ENCODE measurements at places on chromosomes 4 and X. TPM values are rescaled to one million over a fixed set of nuclear protein-coding genes. Genes with fewer than 3 reads are reported as not detected.

GRCh38 chr4:165060938-165061337, 7.3 kb downstream of the TRIM75 start:
- DNase-seq, result no peak

Gene PNCK
- total RNA-seq, result 1.6 TPM

DNA sequence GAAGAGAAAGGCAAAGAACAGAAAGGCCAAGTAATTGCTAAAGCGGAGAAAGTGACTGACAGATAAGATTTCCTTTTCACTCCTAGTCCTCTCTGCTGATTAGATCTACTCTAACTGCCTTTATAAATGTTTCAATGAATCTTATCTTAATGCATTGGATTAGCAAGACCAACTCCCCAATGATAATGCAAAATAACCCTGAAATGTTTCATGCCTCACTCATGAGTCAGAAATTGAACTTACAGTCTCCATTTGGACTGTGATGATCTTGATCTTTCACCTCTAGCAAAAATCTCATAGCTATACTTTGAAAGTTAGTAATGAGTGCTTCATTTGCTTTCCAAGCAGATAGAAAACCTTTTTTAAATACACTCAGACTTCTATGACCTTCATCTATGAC, 26.5 kb downstream of the SLC10A7 start:
- DNase-seq, result no peak

Gene LAMP2
- 116 TPM for total RNA-seq

Gene ARMCX5
- total RNA-seq, result 7.4 TPM

- no peak for DNase-seq
These were observed 130.2 kb downstream of the HS3ST1 start for GRCh38 chr4:11298451-11298850.

DNA sequence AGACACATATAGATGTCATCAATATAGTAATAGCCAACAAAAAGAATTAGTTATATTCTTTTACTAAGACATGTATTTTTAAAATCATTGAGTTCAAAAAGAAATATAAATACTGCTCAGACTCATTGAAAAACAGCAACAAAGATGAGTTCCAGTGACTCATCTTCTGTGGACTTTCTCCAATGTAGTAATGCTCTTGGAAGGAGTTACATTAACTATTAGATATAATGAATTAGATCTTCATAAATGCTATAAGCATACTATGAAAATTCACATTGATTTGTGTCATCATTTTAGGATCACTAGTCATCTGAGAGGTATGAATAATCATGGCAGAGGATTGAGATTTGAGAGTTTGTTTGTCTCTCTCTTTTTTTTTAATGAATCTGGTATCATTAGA, 547.8 kb upstream of the PCDH7 start:
- no peak for DNase-seq

GRCh38 chrX:45710081-45710801, 509.6 kb upstream of the DIPK2B start:
- no peak for DNase-seq

GRCh38 chrX:21412029-21412428, 37.8 kb downstream of the CNKSR2 start:
- no peak for DNase-seq

DNA sequence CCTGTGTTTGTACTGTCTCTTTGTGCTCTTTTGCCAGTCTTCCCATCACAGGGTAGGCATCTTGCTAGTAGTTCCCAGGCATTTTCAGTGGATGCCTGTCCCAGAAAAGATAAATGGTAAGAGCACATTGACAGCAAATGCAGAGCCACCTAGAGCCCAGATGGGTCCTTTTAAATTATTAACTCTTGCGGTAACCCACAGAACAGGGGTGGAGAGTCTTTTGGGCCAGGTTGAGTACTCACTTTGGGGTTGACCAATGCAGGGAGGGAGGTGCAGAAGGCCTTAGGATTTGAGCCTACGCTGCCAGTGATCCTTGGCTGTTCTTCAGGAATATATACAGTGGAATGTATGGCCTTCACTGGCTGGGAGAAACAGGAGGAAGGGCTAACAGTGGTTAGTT, 173.8 kb downstream of the MSN start:
- no peak for DNase-seq

DNA sequence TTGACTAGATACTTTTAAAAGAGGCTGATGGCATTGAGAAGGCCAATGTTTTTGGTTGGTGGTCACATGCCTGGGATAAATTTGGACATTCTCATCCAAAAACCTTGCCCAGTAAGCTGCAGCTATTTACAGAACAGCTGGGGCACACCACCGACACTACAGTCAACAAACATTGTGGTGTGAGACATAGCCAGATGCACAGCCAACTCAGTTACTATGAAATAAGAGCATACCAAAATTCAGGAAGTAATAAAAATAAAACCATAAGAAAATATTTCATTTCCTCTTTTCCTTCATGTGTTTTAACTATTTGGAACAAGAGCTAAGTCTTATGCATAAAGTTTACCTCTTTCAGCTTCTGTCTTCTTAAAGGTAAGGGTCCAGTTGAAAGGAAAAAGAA, 8.8 kb downstream of the PPM1K start:
- DNase-seq, result no peak

GRCh38 chrX:155632431-155633100, 19.8 kb upstream of the TMLHE start:
- no peak for DNase-seq

GRCh38 chrX:66074920-66075879, 35.3 kb upstream of the VSIG4 start:
- peak; percentile 65 for DNase-seq

DNA sequence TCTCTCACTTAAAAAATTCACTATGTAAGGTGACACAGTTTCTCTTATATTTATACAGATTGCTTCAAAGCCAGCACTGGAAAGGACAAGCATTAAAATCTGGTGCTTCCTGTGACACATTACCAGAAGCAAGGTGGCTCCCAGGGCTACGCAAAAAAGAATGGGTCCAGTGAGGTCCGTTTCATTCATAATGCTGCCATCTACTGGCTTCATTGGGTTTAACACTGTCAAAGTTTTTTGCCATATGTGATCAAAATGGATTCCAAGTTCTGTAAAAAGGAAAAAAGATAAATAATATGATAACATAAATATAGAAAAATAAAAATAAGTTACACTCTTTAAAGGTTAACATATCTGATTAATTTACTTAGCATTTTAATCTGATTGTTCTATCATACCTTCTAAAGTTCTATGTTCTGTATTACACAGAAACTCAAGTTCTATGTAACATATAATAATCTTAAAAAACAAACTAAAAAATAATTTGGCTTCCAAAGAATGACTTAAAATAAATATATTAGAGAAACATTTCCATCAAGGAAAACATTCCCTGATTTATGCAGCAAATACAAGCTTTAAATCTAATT, 22.1 kb downstream of the YIPF7 start:
- DNase-seq, result no peak

Gene TET2
- 42.0 TPM for total RNA-seq

DNA sequence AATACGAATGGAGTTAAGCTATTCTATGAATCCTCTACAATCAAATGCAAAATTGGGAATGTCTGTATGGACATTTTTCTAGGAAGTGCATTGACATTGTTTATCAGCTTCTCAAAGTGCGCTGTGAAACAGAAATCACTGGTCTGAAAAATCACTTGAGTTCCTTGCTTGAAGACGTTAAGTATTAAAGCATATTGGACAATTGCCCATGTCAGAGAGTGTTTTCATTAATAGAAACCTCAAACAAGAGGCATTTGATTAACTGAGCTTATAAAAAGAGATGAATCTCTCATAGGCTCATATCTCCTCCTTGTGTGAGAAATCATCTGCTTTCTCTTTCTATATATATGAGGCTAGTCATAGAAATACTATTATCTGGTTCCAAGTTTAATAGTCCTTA, 692.1 kb upstream of the POU3F4 start:
- no peak for DNase-seq

Gene DDIT4L
- total RNA-seq, result 11.5 TPM

Gene XKRX
- 0.27 TPM for total RNA-seq

Gene BEND4
- 0.94 TPM for total RNA-seq

GRCh38 chrX:150842198-150842685, 56.2 kb downstream of the CD99L2 start:
- no peak for DNase-seq

All from sciatic nerve (tissue), 2 donors.